ENCODE measurements at places on chromosomes 5 and 9. TPM values are rescaled to one million over a fixed set of nuclear protein-coding genes. Genes with fewer than 3 reads are reported as not detected.

CDX1 gene
- total RNA-seq, result not detected

IL13 gene
- total RNA-seq, result 1.4 TPM

SLC6A3 gene
- total RNA-seq, result not detected

SPEF2 gene
- total RNA-seq, result 6.4 TPM

ACER2 gene
- total RNA-seq, result 1.7 TPM

PCDHB14 gene
- total RNA-seq, result not detected

CDH12 gene
- total RNA-seq, result not detected

DNA sequence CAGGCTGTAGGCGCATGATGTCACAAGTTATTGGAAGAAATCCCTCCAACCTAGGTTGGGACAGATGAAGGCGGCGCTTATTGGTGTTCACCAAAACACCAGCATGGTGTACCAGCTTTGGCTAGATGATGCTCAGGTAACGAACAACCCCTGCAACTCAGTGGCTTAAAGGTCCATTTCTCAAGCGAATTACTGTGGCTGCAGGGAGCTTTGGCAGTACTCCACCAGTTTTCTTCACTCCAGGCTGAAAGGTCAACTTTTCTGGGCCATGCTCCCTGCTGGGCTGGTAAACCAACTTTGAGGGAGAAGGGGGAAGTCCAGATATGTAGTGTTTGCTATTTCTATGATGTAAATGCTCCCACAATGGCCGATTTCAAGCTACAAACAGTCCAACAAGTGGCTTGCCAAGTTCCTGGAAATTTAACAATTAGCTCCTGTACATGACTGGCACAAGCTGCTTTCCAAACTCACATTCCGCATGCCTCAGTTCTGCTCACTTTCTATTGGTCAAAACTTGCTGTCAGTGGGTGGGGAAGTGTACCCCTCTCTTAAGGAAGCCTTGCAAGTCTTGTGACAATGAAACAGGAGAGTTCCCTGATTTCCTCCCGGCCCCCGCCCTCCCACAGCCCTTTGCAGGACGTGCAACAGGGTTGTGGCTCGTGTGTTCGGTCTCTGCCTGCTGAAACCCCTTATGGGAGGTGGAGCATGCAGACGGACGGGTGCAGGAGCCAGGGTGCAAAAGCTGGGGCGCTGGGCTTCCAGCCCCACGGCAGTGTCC lies 588 bp upstream of the ZBED3 start:
- H3K4me3 ChIP-seq, result peak overlapping the region; percentile 77
- DNase-seq, result no peak
- H3K36me3 ChIP-seq, result no peaks in the 10 kb centered on the region
- peaks cover 16% of the 10 kb centered on the region for H3K4me1 ChIP-seq

GRCh38 chr5:65299861-65300260 lies 181.9 kb downstream of the ADAMTS6 start:
- H3K36me3 ChIP-seq, result no peaks in the 10 kb centered on the region
- no peaks in the 10 kb centered on the region for H3K4me1 ChIP-seq
- H3K27ac ChIP-seq, result no peak overlapping the region
- no peak for DNase-seq

GRCh38 chr5:31023105-31023504 lies 170.4 kb upstream of the CDH6 start:
- no peak overlapping the region for H3K27ac ChIP-seq
- no peaks in the 10 kb centered on the region for H3K36me3 ChIP-seq
- no peaks in the 10 kb centered on the region for H3K4me1 ChIP-seq
- no peak overlapping the region for H3K4me3 ChIP-seq

- H3K4me3 ChIP-seq, result no peak overlapping the region
- no peak overlapping the region for H3K27ac ChIP-seq
- DNase-seq, result no peak
- H3K4me1 ChIP-seq, result no peaks in the 10 kb centered on the region
These were observed 227.5 kb downstream of the AGTPBP1 start for GRCh38 chr9:85514256-85514655.

DNA sequence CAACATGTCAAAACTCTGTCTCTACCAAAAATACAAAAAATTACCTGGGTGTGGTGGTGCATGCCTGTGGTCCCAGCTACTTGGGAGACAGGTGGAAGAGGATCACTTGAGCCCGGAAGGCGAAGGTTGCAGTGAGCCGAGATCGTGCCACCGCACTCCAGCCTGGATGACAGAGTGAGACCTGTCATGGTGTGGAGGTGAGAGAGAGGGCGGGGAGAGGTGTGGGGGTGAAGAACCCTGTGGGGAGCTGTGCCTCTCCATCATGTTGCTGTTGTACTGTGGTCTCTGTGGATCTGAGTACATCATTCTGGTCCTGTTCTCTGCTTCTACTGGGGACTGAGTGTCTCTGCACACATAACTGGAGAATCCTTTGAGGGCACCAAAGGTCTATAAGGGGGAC lies 11.3 kb upstream of the SLC34A1 start:
- peak overlapping the region; percentile 93 for H3K27ac ChIP-seq
- peak overlapping the region; percentile 65 for H3K4me3 ChIP-seq
- H3K4me1 ChIP-seq, result peaks cover 68% of the 10 kb centered on the region
- no peaks in the 10 kb centered on the region for H3K27me3 ChIP-seq

- H3K36me3 ChIP-seq, result no peaks in the 10 kb centered on the region
- H3K27ac ChIP-seq, result no peak overlapping the region
- no peak for DNase-seq
- no peaks in the 10 kb centered on the region for H3K4me1 ChIP-seq
These were observed 28.6 kb downstream of the DAB2IP start for GRCh38 chr9:121679901-121680635.

DNA sequence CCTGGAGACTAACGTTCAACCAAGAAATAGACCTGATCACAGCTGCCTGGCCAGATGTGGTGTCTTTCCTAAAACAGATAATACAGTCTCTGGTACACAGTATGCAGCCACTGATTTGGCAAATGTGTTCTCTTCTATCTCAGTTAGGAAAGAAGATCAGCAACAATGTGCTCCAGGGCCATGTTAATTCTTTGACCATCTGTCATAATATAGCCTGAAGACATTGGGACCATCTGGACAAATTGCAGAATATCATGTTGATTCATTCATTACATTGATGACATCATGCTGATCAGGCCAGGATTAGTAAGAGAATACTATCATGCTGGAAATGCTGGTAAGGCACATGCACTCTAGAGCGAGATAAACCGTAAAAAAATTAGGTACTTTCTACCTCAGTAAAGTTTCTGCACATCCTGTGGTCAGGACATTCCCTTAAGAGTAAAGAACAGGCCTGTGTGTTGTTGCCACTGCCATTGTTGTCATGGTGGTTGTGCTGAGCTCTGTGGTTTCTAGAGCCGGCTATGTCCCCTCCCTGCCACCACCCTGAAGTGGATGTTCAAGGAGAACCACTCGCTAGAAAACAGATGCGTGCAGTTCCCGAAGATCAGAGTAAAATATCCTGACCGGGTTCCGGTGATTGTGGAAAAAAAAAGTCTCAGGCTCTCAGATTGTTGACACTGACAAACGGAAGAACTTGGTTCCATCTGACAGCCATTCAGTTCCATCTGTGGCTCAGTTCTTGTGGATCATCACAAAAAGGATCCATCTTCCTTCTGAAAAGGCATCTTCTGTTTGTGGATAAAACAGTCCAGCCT lies 6.4 kb upstream of the JMY start:
- H3K27ac ChIP-seq, result no peak overlapping the region
- H3K27me3 ChIP-seq, result no peaks in the 10 kb centered on the region
- H3K4me3 ChIP-seq, result no peak overlapping the region
- no peaks in the 10 kb centered on the region for H3K36me3 ChIP-seq
- peaks cover 8% of the 10 kb centered on the region for H3K4me1 ChIP-seq

DNA sequence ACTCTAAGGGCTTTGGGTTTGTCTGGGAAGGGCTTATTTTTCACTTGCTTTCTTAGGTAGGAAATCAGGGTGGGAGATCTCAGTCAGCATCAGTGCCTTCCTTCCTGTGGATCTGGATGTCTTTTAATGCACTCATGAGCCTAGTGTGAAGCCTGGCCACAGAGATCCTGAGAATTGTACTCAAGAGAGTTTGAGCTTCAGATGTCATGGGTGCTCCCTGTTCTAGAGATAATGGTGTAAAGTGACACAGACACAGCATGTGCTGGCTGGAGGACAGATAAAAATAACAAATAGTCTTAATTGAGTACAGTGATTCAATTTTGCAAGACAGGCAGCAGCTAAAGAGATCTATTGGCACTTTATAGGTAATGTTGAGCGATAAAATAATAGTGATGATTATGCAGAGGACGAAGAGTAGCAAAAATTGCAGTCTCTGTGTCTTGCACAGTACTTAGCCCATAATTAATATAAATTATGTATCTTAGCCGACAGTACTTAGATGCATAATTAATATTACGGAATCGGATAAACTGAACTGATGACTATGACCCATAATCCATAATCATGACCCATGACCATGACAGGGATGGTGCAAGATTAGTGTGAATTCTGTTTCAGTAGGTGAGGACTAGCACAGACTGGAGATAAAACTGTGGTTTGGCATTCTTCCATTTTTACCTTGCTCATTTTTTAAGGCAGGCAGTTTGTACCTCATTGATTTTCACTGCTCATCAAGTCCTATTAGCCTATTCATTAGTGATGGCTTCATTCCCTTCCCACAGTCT lies 408.7 kb upstream of the PIK3R1 start:
- no peak overlapping the region for H3K27ac ChIP-seq
- no peaks in the 10 kb centered on the region for H3K27me3 ChIP-seq
- H3K4me1 ChIP-seq, result peaks cover 3% of the 10 kb centered on the region
- no peak for DNase-seq

- peak; percentile 32 for DNase-seq
- H3K27ac ChIP-seq, result no peak overlapping the region
- H3K27me3 ChIP-seq, result peaks cover 23% of the 10 kb centered on the region
These were observed 15.1 kb downstream of the IFNA1 start for GRCh38 chr9:21455320-21455719.

DNA sequence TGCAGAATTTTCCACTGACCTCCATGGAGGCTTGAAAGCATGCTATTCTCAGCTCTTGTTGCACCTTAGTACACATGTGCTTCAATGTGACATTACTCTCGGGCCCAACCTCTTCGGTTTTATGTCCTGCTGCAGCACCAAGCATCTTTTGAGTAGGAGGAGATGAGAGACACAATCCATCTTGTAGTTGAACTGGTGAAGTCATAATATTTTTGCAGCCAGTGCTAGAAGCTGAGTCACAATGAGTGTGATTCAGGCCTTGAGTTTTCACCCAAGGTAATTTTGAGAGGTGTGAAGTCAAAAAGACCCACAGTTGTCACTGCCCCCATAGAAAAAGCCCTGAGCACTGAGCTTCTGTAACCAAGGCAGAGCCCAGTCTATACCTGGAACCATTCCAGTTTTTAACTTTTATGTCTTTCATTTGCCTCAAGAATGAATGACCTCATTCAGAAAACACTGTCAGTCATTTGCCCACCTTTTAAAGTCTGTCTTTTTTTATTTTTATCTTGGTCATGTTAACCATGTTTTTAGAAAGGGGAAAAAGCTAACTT lies 117.7 kb downstream of the ZNF462 start:
- H3K27ac ChIP-seq, result no peak overlapping the region
- no peaks in the 10 kb centered on the region for H3K36me3 ChIP-seq
- H3K27me3 ChIP-seq, result no peaks in the 10 kb centered on the region
- DNase-seq, result no peak
- no peaks in the 10 kb centered on the region for H3K4me1 ChIP-seq

- DNase-seq, result no peak
- H3K4me1 ChIP-seq, result no peaks in the 10 kb centered on the region
- no peaks in the 10 kb centered on the region for H3K27me3 ChIP-seq
- H3K4me3 ChIP-seq, result no peak overlapping the region
- no peak overlapping the region for H3K27ac ChIP-seq
These were observed 85.8 kb upstream of the TAS2R1 start for GRCh38 chr5:9715891-9716335.

- peaks cover 4% of the 10 kb centered on the region for H3K4me1 ChIP-seq
- H3K27ac ChIP-seq, result no peak overlapping the region
- H3K36me3 ChIP-seq, result peaks cover 64% of the 10 kb centered on the region
- H3K27me3 ChIP-seq, result no peaks in the 10 kb centered on the region
These were observed 25.2 kb downstream of the SKP2 start for GRCh38 chr5:36177154-36177553.

- H3K27me3 ChIP-seq, result no peaks in the 10 kb centered on the region
- H3K27ac ChIP-seq, result peak overlapping the region; percentile 72
- H3K4me3 ChIP-seq, result no peak overlapping the region
- H3K4me1 ChIP-seq, result peaks cover 94% of the 10 kb centered on the region
- peaks cover 52% of the 10 kb centered on the region for H3K36me3 ChIP-seq
These were observed 234.4 kb downstream of the ARHGAP26 start for GRCh38 chr5:143004361-143005145.

GRCh38 chr9:2493109-2493508 lies 128.5 kb upstream of the VLDLR start:
- peaks cover 2% of the 10 kb centered on the region for H3K27me3 ChIP-seq
- H3K36me3 ChIP-seq, result no peaks in the 10 kb centered on the region
- no peak overlapping the region for H3K4me3 ChIP-seq
- no peak overlapping the region for H3K27ac ChIP-seq

- no peak overlapping the region for H3K4me3 ChIP-seq
- peaks cover 7% of the 10 kb centered on the region for H3K36me3 ChIP-seq
- no peak for DNase-seq
These were observed 103.3 kb downstream of the FBXL17 start for GRCh38 chr5:108278285-108279240.

DNA sequence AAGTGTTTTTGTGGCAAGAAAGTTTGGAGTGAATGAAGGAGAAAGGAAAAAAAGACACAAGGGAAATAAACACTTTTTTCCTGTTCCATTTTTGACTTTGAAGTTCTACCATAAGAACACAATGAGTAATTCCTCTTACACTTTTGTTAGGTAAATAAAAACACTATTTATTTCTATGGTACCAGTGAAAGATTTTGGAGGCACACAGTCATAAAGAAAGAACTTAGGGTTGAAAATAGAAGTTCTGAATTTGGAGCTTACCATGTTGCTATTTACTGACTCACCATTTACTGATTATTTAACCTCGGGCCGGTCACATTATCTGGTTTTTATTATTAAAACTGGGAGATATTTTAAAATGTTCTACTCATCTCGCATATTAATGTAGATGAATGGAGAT lies 367.8 kb downstream of the TLE1 start:
- H3K27me3 ChIP-seq, result no peaks in the 10 kb centered on the region
- no peak overlapping the region for H3K27ac ChIP-seq
- H3K4me3 ChIP-seq, result no peak overlapping the region

DNA sequence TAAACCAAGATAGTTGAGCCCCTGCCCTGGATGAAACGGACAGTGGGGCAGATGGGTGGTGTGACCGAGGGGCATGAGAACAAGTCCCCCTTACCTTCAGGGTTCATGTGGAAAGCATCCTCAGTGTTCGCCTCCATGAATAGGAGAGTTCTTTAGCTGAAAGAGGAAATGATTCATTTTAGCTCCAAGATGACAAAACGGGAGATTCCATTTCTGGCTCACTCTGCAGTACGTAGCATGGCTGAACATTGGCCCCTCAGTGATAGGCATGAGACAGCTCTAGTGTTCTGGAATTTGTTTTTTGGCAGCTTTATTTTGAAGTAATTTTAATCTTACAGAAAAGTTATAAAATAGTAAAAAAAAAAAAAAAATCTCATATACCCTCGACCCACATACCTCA lies 70.2 kb upstream of the AGXT2 start:
- peaks cover 3% of the 10 kb centered on the region for H3K27me3 ChIP-seq
- H3K4me3 ChIP-seq, result no peak overlapping the region
- DNase-seq, result no peak
- H3K36me3 ChIP-seq, result no peaks in the 10 kb centered on the region
- H3K4me1 ChIP-seq, result no peaks in the 10 kb centered on the region
